ENCODE measurements at places on chromosomes 4 and X. TPM values are rescaled to one million over a fixed set of nuclear protein-coding genes. Genes with fewer than 3 reads are reported as not detected.

OPN1MW3 gene
- not detected for polyA plus RNA-seq

RASL11B gene
- polyA plus RNA-seq = 74.1 TPM

GAGE1 gene
- not detected for polyA plus RNA-seq

EGF gene
- polyA plus RNA-seq = 3.0 TPM

PGAM4 gene
- polyA plus RNA-seq = 0.55 TPM

SSX4B gene
- polyA plus RNA-seq = not detected

PNCK gene
- 25.5 TPM for polyA plus RNA-seq

SRPK3 gene
- polyA plus RNA-seq = 0.57 TPM

MOSPD2 gene
- 5.8 TPM for polyA plus RNA-seq

CTAG1B gene
- polyA plus RNA-seq = not detected
